ENCODE measurements at places on chromosomes 5 and 9.

GRCh38 chr5:72651779-72652178, 144.6 kb upstream of the ZNF366 start:
- no peak for DNase-seq

DNA sequence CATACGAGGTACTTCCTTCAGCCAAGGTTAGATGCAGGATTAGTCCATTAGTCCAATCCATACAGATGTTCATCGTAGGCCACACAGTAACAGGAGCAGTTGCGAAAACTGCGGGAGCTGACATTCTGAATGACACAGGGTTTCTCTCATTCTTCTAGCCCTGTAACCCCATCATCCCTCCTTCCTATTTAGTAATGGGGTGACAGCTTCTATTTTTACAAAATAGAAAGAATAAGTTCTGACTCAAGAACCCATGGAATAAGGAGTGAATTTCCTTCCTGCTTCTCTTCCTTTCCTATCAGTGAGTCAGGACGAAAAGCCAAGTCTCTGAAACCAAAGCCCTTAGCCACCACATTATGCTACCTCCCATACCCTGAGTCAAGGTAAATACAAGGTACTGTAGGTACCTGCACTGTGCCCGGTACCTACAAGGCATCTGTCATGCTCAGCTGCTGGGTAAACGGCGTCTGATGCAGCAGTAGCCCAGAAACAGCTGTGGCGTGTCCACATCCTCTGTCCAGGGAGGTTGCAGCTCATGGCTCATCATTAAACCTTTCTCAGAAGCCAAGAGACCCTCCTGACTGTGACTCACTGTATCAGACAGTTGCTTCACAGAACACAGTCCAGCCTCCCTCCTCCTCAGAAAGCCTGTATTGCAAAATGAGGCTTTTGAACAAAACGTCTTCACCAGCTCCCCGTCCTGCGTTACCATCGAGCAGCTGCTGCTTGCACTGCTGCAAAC, 84.2 kb downstream of the ESM1 start:
- DNase-seq: no peak

GRCh38 chr5:15789642-15790041, 289.7 kb downstream of the FBXL7 start:
- DNase-seq: no peak

DNA sequence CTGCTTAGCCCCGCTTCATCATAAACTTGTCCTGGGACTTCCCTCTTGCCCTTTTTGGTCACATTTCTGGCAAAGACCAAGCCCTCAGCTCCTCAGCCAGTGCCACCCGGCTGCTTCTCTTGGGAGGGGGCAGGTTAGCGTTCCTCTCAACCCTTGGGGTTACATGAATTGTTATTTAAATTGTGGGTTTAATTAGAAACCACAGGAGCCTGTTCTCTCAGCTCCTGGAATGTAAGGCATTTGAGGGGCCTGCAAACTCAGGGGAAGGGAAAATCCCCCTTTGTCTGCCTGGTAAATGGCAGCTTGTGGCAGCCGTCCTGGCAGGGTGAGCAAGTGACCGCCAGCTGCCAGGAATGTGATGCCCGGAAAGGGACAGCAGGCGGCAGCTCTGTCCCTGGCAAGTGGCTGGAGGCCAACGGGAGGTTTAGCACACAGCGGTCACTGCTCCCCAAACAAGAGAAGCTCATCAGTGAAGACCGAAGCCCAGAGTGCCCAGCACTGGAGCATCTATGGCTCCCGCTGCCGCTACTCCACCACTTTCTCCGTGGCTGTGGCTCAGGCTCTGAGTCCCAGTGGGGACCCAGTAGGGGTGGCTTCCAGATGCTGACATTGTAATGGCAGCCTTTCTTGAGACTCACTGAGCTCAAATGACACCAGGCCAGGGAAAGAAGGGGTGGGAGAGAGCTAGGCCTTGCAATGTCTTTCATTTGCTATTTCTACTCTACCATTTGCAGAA, 51.7 kb downstream of the SHB start:
- DNase-seq: peak; percentile 95

DNA sequence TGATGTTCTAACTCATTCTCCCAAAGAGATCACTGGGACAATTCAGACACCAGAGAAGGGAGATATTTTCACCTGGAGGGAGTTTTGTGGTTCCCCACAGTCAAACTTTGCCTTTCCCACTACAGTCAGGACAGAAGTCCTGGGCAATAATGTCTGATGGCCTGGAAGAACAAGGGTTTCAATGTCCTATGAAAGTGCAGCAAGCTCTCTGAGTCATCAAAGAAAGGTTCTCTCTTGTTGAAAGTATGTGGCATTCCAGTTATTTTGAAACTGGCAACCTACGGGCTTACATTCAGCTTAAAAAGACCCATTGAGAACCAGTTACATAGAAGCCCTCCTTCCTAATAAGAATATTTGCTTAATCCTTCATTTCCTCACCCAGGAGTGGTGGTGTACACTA, 103.9 kb downstream of the INSYN2B start:
- DNase-seq: no peak

DNA sequence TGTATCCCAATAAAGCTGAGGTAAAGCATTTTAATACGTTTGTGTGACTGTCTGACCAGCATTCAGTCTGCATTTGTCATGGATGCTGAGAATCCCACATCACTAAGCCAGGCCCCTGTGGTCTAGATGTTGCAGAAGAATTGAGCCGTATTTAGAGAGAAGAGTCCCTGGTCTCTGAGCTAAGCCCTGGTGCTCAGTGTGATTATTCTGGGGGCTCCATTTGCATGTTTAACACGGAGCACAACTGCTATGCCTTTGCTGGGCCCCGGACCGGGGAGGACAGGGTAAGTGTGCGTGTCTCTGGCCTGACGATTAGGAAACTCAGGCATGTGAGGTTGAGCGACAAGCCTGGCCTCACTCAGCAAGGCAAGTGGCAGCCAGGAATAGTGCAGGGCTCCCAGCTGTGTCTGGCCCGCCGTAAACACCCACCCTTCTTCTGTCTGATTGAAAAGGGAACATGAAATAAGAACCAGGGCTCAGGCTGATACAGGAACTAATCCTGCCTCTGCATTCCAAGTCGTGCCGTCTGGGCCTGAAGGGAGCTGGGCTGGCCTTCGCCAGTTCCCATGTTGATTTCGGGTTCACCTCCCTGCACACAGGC, 22.3 kb downstream of the FAM78A start:
- DNase-seq: peak; percentile 62

DNA sequence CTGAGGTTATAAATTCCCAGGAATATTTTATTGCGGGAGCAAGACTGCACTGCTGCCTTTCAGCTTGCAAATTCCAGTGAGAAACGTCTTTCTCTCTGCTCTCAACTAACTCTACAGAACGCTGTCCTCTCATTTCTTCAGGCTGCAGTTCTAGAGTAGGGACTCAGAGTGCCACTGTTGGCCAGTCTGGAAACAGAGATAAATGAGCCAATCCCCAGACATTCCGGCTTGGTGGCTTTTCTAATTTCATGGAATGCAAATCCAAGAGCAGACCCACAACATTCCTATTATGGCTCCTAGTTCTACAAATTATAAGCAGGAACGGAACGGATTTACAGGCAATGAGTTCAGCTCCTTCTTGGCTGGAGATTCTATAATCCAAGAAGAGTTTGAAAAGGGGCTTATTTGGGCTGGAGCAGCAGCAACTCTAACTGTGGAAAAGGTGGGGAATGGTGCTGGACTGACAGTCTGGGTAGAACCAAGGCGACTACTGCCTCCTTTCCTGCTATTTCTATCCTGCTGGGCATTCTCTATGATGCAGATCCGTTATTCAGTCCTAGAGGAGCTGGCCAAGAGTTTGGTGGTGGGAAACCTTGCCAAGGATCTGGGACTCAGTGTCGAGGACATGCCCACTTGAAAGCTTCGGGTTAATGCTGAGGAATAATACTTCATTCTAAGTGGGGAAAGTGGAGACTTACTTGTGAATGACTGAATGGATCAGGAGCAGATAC, 9.3 kb downstream of the PCDHGA12 start:
- DNase-seq: no peak

DNA sequence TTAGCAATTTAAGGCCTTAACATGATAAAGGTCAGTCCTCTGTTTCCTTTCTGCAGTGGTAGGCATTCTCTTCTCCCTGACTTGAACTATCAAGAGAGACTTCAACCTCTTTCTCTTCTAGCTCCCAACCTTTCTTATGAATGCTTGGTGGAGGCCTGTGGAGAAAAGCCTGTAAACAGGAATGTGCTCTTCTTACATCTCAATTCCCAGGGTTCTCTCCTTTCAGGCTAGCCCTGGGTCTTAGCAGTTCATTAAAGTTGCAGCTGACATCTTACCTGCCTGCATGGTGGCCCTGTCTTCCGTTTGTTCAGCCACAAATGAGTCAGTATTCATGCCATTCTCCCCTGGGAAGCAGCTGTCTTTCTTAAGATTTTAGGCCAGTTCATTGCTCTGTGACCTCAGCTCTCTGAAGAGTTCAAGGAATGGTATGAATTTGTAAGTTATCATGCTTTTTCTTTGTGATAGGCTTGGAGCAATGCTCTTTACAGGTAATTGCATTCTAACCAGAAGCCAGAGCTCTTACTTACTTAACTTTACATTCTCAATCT, 77.8 kb downstream of the ADCY2 start:
- no peak for DNase-seq

DNA sequence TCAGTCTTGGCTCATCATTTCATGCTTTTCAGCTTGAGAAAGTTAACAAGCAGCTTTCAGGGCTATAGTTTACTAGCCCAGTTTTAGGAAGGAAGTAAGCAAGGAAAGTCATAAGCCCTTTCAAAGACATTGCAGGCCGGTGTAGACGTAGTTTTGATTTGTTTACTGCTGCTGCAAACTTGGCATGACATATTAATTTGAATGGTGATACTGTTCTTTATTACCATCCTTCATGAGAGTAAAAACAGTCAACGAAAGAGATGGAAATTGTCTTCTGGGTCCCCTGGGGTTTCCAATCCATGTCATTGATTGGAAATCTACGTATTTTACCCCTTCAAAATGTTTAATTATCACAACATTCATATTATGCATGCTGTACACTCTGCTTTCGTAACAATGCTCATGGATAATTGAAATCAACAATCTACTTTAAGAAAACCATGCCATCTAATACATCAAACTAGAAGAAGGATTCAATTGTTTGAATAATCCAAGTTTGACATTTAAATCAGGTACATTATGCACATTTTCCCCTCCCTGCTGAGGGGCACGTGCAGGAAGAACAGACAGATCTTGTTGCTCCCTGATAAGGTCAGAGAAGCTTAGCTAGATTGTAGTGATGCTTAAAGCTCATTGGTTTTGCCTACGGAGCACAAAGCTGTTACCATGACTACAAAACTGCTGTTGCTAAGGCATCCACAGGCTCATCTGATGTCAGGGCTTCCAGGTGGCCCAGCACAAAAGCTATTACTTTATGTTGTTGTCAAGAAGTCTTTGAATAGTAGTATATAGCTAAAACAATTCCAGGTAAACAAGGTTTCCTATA, 139.9 kb upstream of the PRLR start:
- DNase-seq: no peak

- DNase-seq: no peak
These were observed 263.4 kb upstream of the ACTBL2 start for GRCh38 chr5:57745700-57746651.

GRCh38 chr5:121918238-121918637, 43.5 kb upstream of the SRFBP1 start:
- no peak for DNase-seq

DNA sequence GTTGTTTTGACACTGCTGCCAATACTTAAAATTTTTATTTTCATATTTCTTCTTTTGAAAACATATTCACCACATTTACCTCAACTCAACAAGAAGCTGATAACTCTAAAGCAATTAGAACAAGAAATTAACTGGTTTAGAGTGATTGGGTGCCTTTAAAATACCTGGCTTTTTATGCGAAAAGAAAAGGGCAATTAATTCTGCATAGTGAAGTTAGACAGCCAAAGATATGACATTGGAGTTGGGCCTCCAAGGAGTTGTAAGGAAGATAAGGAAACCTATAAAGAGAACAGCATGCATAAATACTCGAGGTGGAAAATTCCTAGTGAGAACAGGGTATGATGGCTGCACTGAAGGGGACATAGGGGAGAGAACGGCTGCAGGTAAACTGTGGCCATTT, 9.6 kb downstream of the AK6 start:
- no peak for DNase-seq

DNA sequence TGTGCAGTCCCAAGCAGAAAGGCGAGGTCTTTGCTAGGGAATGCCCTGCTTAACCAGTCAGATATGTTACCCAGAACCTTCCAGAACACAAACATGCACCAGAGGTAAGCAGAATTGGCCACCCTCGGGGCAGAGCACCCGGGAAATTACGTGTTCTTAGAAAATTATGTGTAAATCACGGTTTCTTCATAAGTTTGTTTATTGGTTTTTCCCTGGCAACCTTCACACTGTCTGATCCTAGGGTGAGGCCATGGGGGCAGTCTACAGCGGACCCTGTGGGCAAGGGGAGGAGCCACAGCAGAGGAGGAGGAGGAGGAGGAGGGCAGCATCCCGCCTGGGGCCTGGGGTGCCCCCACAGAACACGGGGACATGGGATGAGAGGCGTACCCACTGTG, 31.4 kb downstream of the RXRA start:
- no peak for DNase-seq

DNA sequence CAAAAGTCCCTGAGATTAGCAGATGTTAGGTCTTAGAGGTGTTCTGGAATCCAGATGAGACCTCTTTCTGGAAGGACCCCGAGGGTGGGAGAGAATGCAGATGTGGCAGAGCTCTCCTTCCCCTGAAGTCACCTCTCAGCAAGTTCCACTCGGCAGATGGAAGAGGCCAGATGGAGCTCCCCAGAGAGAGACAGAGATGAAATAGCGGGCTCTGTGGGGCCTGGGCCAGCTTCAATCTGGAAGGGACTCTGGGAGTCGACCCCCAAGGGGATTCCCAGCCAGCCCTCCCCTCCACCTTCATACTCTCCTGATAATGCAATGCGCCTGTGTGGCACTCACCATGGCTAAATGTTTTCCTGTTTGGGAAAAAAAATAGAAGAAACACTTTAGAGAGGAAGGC, 60.2 kb downstream of the WNK2 start:
- DNase-seq: no peak

- no peak for DNase-seq
These were observed 303.1 kb downstream of the MLLT3 start for GRCh38 chr9:20319241-20319640.

DNA sequence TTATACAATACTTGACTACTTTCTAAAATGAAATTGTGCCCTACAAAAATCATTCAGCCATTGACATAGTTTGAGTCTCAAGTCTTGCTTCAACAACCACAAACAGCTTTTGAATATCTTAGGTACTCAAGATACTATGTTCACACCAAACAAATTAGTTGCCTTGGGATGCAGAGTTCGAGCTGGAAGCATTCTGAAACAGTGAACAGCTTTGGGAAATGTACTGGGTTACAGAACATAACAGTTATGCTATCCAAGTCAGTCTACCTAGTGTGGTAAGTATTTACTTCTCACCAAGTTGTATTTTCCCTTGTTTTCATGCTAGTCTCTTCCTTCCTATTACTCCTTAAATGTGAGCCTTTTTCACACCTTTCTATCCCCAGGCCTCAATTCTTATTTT, 143.2 kb downstream of the SSBP2 start:
- DNase-seq: no peak

DNA sequence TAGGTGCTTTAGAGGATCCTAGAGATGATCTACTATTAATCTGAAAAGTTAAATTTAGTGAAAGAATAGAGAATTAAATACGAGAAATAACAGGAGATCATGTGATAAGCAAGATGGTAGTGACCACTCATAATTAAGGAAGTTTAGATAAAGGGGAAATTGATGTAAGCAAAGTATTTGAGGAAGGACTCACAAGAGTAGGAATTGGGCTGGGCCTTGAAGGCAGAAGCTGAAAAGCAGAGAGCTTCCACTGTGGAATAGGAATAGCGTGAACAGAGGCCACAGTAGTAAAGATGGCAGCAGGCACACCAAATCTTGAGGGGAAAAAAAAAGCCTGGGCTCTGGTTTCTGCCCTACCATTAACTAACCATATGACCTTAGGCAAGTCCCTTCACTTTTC, 38.0 kb downstream of the KIF24 start:
- peak; percentile 11 for DNase-seq

Data from globus pallidus (tissue), 1 donor.